AG20443 (cell line): ENCODE measurements at places on chromosomes 6 and 20.

GRCh38 chr20:20014659-20015058, 2.5 kb upstream of the NAA20 start:
- no peak for DNase-seq

- no peak for DNase-seq
Observed at GRCh38 chr6:165715428-165715827, 52.4 kb upstream of the PDE10A start.

DNA sequence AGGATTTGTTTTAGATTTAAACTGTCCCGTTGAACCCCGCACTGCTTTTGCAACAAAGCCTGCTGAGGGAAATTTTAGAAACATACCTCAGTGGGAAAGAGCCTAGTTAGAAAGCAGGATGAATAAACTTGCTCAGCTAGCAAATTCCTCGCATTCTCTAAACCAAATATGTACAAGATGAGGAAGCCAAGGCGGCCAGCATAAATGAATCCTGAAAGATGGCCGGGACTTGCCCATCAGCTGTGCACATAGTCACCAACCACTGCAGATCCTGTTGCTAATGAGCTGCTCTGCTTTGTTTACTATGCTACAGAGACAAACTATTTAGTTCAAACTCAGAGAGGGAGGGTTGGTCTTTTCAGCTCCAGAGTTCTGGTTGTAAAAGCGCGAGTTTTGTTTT, 49.0 kb downstream of the TMEM170B start:
- DNase-seq, result peak; percentile 84

GRCh38 chr6:141682391-141682790, 450.3 kb upstream of the GJE1 start:
- DNase-seq, result no peak

DNA sequence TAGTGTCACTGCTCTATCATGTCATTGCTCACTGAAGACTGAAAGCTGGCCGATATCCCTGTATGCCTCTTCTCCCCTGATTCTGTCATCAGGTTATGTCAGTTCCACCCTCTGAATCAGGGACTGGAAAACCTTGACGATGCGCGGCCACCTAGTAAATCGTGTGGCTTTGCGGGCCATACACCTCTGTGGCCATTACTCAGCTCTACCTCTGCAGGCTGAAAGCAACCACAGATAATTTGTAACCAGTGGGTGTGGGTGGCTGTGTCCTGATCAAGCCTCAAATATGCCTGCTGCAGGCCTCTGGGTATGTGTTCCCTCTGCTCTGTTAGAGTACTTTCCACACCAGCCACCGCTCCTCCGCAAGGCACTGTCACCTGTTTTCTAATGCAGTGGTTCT, 105.2 kb downstream of the GMPR start:
- no peak for DNase-seq

DNA sequence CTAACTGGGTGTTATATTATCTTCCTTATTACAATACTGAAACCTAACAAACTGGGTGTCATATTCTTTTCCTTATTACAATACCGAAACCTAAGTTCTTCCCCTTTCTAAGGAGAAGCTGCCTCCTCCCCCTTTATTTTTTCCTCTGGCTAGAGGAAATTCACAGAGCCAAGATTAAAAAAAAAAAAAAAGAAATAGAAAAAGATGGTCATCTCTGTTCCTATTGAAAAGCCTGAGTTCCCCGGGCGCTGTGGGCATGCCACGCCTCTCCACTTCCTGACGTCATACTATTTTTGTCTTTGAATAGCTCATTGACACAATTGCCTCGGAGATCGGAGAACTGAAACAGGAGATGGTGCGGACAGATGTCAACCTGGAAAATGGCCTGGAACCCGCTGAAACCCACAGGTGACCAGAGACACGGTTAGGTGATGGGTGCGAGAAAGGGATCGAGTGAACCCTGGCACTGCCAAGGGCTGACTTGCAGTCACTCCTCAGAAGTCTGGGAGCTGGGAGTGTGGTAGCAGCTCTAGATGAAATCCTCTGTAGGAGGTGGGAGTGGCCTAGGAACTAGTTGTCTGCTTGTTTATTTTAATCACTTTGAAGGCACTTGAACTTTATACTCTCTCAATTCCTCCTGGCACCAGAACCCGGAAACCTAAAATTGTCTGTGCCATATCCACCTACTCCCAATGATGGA, 82.2 kb upstream of the NAA20 start:
- DNase-seq, result no peak
